ENCODE measurements at places on chromosomes 5 and 9.

- DNase-seq = no peak
These were observed 27.8 kb upstream of the PTPDC1 start for GRCh38 chr9:94056442-94056974.

GRCh38 chr5:116521173-116521872 is 53.3 kb downstream of the SEMA6A start:
- peak; percentile 85 for DNase-seq

- DNase-seq = no peak
These were observed 41.3 kb downstream of the PPARGC1B start for GRCh38 chr5:149771216-149771980.

GRCh38 chr5:17799521-17799920 is 165.3 kb downstream of the TAF11L14 start:
- DNase-seq = no peak

- no peak for DNase-seq
These were observed 12.8 kb downstream of the C5orf63 start for GRCh38 chr5:127060470-127060985.

GRCh38 chr9:116337015-116337414 is 183.4 kb downstream of the PAPPA start:
- no peak for DNase-seq

DNA sequence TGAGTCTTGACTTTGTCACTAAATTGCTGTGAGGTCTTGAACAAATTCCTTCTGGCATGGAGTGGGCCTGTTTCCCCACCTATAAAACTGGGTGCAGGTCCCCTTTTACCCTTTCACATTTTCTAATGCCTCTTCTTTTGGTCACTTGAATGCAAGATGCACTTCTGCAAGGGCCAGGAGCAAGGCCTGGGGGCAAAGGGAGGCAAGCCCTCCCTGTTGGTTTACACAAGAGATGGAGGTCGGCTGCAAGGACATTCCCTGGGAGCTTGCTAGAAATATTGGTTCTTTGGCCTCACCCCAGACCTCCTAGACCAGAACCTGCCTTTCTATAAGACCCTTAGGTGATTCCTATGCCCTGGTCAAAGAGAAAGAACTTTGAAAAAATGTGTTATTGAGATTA is 5.8 kb downstream of the FOXE1 start:
- DNase-seq = no peak

- DNase-seq = no peak
These were observed 533.3 kb downstream of the ACTL7B start for GRCh38 chr9:108322326-108323098.

DNA sequence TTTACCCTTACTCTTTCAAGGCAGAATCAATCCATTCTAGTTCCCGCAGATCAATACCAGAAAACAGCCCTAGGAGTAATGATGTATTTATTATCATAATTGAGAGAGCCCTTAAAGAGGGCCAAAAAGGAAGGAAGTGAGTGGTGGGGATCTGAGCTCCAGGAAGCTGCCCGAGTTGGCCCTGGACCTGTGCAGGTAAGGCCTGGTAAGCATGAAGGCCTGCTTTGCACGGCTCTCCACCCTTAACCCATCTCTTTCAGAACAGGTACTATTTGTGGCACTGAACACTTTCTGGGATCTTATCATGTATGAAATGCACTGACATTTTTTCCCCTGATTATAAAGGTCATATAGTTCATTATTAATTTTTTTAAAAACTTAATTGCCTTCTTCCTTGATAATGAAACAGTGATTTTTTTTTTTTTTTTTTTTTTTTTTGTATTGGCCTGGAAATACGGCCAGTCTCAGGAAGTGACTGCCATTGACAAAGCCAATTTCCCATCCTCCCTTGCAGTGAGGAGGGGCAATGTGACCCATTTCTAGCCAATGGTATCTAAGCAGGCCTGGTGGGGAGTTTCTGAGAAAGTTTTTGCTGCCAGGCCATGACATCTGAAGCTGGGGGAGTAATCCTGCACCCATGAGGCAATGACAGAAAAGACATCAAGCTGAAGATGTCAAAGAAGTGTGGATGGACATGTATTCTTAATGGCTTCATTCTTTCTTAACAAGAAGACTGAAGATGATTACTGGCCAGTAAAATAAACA is 6.3 kb upstream of the MVB12B start:
- DNase-seq = no peak

Measured in NCI-H446 treated with DMSO at 0.1 percent for 48 hours (cell line).